NCI-H2081 treated with DMSO at 0.1 percent for 48 hours (cell line): ENCODE measurements at places on chromosomes 7 and 10.

- peak; percentile 31 for DNase-seq
Measured at GRCh38 chr7:18086165-18087025, 58.7 kb upstream of the PRPS1L1 start.

GRCh38 chr10:49104323-49104722 is 11.0 kb downstream of the VSTM4 start:
- DNase-seq = no peak

GRCh38 chr7:54969208-54969967 is 49.4 kb upstream of the EGFR start:
- DNase-seq = no peak

GRCh38 chr10:13658264-13658663 is 71.5 kb downstream of the PRPF18 start:
- no peak for DNase-seq

GRCh38 chr10:26386781-26387180 is 51.4 kb upstream of the APBB1IP start:
- no peak for DNase-seq

GRCh38 chr7:140222814-140223213 is 46.0 kb upstream of the KDM7A start:
- no peak for DNase-seq

DNA sequence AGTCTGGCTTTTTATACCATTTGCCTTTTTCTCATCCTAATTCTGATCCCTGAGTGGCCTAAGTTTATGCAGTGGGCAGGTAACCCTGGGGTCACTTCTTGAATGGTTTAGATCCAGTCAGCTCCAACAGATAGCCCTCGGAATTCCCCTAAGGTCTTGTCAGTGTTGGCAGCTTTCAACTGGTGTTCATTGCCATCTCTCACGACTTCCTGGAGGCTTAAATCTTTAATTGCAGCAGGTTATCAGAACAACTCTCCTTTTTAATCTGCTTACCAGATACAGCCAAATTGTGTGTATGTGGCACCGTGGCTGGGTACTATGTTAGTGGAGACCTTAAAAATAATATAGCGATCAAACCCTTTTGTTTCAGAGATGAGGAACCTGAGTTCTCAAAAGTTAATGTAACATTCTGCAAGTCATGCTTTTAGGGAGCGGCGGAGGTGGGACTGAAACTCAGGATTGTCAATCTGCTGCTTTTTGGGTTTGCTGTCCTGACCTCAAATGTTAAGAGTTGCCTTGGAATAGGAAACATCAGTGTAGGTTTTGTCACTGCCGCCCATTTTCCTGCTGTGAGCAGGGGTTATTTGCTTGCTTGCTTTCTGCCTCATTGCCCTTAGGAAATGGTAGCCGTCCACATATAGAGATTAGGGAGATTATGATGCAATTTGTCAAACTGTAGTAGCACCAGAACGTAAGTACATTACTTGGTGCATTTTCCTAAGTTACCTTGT is 818 bp downstream of the DLD start:
- no peak for DNase-seq

DNA sequence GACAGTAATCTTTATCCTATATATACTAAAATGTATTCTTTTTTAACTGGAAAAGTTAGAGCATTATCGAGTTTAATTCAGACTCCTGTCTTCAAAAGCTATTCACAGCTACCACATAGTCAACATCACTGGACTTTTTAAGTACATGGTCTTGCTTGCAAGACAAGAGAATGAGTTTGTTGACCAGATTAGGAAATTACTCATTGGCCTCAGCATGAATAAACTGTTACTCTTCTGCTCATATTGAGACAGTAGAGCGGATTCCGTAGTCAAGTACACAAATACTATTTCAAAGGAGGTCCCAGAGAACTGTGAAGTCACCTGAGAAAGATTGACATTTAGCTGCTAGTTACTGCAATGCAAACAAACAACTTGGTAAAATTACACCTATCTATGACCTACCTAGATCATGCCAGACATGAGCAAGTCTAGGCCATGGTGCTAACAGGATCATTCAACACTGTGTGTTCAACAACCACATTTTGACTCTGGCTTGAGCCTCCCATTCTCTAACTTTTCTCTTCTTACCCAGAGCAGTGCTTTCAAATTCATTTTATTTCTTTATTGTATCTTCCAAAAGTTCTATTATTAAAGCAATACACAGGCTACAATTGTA is 280.9 kb downstream of the NEBL start:
- DNase-seq = no peak

DNA sequence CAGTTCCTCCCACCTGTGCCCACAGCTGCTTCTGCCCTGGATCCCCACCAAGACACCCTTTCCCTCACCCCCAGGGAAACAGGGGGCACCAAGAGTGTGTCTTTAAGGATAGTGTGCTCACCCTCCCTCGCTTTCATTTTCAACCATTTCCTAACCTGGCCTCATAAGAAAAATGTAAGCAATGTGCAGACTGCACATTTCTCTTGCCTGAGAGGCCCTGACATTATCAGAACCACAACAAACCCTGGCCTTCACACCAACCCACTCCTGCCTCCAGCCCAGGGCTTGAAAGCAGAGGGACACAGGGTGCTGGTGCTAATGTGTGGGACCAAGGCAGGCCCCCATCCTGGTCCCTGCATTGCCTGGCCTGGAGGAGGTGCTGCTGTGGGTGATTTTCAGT is 11.0 kb upstream of the IMPDH1 start:
- DNase-seq = no peak

- DNase-seq = no peak
Measured at GRCh38 chr10:95644901-95645300, 11.6 kb downstream of the ALDH18A1 start.

DNA sequence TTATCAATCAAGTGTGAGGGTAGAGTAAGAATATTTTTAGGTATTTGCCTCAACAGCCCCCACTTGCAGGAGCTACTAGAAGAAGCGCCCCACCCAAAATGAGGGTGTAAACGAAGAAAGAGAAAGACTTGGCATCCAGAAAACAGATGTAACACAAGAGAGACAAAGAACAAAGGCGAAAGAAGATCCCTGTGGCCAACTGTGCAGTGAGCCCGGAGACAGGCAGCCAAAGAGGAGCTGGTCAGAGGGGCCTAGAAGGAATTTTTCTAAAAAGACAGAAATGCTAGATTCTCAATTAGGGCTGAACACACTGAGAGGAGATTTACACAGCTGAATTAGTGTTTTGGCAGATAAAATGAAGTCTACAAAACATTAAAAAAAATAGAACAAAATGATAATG is 29.6 kb upstream of the EIF5AL1 start:
- DNase-seq = no peak

DNA sequence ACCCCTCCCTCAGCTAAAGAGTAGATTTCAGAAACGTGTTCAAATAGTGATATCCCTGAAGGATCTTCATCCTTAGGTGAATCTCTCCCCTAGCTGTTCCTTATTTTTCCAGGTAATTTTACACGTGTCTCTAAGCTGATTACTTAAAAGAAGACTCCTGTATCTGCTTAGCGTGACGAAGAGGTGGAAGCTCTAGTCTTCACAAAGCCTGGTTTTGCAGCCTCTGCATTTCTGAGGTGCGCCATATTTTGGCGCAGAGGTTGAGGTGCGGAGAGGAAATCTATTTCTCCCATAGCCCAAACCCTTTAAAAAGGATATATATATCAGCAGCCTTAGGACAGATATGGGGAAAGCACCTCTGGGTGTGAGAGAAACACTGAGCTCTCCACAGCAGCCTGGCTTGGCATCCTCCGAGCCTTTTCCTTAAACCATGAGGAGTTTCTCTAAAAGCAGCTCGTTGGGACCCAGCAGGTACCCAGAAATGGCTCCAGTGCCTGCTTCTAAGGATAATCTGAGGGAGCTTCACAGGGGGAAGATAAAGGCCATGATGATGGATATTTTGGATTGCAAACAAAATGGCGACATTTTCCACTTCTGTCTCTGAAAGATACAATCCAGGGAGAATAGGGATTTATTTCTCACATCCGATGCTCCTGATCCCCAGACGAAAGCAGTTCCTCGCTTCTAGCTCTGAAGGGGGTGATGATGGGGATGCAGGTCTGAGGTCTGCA is 3.0 kb upstream of the HOXA2 start:
- no peak for DNase-seq

DNA sequence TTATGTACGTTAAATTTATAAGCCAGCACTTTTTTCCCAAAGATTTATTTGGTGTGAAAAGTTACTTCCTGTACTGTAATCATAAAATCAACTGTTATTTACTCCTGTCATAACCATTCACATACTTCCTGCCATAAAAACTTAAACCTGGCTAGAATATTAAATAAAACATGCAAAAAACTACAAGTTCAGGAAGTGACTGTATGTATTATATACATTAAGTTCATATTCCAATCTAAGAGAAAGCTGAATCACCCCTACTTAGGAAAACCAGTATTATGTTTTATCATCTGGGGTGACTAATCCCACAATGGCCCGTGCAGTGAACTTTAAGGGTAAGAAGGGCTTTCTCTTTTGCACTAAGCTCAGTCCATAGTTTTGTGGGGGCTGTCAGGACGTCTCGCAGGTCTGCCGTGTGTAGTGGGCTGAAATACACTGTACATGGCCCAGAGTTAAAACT is 183.7 kb upstream of the KLF14 start:
- no peak for DNase-seq

GRCh38 chr7:73530800-73531199 is 8.7 kb upstream of the BAZ1B start:
- no peak for DNase-seq

GRCh38 chr10:68595513-68595912 is 35.4 kb downstream of the TET1 start:
- DNase-seq = no peak

- DNase-seq = no peak
Measured at GRCh38 chr10:49569031-49569631, 30.2 kb upstream of the ERCC6 start.

DNA sequence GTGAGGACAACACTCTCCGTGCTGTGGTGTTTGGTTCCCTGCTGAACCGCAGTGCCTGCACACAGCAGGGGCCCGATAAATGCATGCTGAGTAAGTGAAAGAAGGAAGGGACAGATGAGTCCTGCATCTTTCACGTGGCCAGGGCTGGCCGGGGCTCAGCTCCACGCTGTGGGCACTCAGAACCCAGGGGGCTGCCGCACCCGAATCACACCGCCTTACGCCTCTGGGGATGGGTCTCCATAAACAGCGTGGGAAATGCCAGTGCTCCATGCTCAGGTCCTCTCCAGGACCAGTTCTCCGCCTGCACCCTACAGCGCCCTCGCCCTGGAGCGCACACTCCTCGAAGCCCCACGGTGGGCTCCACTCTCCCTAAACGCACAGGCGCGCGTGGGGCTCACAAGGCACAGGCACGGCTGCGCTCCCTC is 38.1 kb downstream of the RASGEF1A start:
- DNase-seq = no peak

GRCh38 chr7:18210377-18210776 is 182.7 kb upstream of the PRPS1L1 start:
- DNase-seq = no peak

GRCh38 chr10:21950566-21950965 is 53.0 kb downstream of the DNAJC1 start:
- no peak for DNase-seq

- DNase-seq = no peak
Measured at GRCh38 chr10:88661018-88661417, 3.2 kb upstream of the LIPF start.

GRCh38 chr10:83153714-83154113 is 985.6 kb upstream of the GHITM start:
- no peak for DNase-seq

DNA sequence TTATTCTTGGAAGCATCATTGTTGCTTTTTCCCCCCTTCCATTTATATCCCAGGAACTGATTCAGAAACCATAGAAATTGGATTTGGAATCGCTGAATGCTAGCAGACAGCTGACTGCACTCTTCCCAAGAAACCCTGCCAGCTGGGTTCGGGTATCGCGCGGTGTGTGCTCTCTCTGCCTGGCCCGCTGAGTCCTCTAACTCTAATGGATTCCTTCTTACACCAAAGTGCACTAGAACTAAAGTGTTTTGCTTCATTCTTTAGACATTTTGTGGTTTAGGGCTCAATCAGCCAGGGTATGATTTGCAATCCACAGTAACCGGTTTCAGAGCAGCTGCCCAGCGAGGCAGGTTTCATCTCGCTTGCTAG is 92.2 kb downstream of the EGFR start:
- no peak for DNase-seq

GRCh38 chr7:462173-463103 is 57.2 kb downstream of the PDGFA start:
- no peak for DNase-seq

DNA sequence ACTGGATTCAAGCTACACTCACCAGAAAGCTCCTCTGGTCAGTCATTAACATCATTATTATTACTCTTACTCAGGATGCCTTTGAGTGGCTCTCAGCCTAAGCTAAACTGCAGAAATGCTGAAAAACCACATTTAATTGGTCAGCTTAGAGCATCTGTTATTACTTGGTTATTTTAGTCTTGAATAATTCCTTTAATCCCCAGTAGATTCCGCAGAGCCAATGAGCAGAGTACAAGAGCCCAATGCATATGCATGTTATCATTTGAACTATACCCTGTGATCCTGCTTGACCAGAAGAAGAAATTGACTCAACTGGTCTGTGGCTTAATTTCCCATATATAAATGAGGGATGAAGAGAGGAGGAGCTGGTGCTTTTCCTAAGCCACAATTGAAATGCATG is 417.6 kb upstream of the C7orf33 start:
- no peak for DNase-seq

DNA sequence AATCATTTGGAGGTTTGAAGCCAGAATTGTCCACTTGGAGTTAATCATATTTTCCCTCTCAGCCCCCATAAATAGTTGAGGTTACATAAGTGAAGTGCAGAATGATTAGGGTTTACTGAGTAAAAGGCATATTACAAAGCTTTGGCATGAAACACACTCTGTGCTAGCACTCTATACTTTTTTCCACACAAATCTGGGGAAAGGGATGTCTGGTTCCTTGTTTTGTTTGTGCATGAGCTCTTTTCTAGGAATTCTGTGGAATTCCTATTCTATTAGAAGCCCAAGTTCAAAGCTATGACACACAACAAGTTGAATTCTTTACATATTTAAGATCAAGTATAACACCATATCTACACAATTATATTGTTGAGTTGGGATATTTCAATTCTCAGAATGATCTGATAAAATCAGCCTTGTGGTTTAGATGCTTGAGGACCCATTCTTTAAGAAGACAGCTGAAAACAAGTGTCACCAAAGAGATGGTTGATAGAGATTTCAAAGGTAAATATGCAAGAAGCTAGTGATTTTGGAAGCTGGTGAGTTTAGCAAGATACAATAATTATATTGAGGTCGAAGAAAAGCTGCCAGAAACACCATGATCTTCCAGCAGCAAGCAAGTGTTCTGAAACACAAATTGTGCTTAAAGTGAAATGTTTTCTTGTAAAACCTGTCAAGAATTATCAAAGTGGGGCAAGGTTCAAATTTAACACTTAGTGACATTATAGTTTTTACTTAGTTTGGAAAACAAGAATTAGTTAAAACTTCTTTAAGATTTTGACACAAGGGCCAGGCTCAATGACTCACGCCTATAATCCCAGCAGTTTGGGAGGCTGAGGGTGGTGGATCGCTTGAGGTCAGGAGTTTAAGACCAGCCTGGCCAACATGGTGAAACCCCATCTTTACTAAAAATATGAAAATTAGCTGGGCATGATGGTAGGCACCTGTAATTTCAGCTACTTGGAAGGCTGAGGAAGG is 122.6 kb downstream of the INHBA start:
- DNase-seq = no peak

GRCh38 chr10:101241840-101242707 is 12.8 kb upstream of the LBX1 start:
- DNase-seq = no peak

GRCh38 chr7:113256883-113257531 is 138.7 kb upstream of the SMIM30 start:
- DNase-seq = no peak
